ENCODE measurements at places on chromosomes 2 and 18.

DNA sequence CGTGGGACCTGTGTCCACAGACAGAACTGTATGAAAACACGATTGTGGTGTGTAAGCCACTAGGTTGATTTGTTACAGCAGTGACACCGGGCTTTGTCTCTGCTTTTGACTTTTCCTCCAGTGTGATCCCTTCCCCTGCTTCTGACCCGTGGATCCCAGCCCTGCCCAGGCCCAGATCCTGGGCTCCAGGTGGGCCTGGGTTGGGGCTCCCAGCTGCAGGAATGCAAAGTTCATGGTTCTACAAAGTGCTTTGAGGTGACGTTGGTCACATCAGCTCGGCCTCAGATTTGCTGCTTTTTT is 26.8 kb downstream of the HPCAL1 start:
- no peak for DNase-seq

DNA sequence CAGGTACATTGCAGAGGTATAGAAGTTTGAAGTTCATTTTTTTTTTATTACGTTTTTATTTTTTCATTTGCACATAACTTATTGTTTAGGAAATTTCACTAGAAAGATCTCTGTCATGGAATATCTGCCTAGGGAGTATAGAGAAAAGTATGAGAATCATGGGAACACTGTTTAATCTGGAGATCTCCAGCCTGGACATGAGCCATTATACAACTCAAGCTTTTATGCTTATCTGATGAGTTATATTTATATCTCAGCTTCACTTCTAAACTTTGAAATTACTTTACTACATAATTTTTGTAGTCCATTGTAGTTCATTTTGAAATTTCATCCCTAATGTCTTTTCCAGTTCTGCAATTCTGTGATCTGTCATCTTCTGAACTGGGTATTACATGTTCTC is 515.6 kb downstream of the ERBB4 start:
- no peak for DNase-seq

DNA sequence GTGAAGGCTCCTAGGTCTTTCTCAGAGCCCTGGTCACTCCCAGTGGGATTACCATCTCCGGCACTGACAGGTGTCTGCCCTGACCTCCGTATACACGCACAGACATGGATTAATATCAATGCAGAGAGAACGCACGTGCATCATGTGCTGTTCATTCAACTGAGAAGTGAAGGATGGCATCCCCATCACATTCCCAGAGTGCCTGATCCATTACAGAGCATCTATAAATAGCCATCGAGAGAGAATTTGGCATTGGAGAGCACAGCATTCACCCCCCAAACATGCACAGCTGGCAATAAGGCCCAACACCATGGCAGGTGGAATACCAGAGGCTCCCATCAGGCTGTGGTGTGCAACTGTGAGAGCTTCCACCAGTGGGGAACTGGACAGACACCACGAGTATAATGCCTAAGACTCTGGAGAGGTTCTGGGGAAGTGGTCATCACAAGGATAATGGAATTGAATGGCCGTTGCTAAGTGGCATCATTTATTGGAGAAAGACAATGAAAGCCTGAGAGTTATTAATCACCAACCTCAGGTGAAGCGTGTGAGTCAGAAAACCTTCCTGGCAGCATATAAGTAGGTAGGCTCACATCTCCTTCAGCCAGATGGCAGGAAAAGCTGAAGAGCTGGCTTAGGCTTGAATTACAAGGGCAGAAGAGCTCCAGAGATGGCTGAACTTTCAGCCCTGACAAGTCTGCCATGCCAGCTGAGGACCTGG is 244.5 kb upstream of the ID2 start:
- DNase-seq: no peak

GRCh38 chr2:217482056-217482710 is 520.6 kb downstream of the TNS1 start:
- no peak for DNase-seq

DNA sequence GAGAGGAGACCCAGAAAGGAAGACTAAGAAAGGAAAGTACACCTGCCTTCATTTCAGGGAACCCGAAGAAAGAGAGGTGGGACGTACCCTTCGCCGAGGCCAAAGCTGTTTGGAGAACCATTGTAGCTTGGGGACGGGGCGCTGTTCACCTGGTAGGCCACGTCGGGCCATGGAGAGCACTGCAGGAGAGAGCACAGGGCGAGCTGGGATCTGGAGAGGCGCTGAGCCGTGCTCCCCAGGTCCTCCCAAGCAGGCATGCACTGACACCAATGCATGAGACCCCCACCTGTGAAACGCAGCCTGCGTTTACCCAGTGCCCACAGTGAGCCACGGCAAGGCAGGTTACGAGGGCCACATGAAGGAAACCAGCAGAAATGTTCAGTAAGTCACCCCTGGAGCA is 45.5 kb downstream of the TFCP2L1 start:
- no peak for DNase-seq

- no peak for DNase-seq
Measured at GRCh38 chr2:36797324-36798070, 101.0 kb downstream of the VIT start.

DNA sequence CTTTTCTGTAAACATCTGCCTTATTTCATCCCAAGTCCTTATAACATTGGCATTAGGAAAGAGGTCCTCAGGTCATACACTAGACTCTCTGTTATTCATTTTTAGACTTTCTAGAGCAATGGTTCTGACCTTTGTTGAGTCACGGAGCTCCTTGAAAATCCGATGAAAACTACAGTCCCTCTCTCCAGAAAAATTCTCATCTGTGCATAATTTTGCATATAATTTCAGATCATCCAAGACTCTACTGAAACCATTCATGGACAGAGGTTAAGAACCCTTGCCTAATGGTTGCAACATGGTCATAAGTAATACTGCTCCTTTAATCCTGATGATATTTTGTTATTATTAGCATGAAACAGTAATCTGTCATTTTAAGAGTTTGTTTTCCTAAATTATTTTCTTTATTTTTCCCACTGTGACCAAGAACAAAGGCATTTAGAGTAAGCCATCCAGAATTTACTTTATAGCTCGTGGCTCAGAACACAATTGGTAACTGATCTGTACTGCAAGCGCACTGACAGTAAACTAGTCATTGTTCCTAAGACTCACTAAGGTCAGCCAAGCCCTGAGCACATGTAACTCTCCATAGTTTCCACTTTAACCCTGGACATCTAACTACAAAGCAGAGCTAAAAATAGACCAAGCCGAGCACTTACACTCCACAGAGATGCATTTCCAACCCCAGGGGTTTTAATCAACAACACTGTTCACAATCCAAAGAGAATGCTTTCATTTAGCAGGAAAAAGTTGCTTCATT is 8.4 kb downstream of the MYOM1 start:
- DNase-seq: no peak

DNA sequence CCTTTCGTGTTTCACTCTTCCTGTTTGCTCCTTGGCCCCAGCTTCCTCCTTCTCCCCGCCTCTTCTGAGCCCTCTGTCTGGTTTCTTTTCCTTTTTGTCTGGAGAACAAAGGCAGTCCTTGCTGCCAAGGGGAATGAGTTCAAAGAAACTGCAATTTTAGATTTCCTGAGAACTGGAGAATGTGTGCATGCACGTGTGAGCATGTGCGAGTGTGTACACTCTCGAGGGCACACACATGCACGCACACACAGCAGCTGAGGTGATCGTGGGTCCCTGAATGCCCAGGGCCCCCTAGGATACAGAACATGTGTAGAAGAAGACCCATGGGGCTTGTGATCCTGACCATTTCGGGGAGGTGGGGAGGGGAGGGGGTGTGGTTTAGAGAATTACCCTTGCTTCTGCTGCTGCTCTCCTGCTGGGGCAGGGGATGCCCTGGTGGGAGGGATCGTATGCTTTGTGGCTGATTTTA is 151.8 kb downstream of the DYSF start:
- no peak for DNase-seq

GRCh38 chr2:215671691-215672090 is 235.8 kb upstream of the FN1 start:
- DNase-seq: no peak

DNA sequence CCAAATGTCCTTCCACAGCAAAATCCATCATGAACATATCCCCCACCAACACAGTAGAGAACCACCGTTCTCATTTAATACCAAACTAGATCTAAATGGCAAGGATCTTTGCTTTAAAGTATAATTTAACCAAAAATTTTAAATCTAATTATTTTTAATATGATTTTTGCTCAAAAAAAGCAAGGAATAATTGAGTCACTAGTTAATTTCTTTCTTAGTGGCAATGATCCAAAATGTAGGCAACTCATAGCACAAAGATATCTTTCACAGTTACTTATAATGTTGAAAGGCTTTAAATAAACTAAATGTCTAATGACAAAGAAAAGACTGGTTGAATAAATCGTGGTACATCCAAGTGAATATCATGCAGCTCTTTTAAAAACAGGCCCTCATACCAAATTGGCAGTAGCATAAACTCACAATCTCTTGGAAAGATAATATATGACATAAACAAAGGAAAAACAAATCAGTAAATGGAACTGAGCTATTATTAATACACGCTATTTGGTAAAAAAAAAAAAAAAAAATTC is 20.3 kb downstream of the PTPN2 start:
- no peak for DNase-seq

Measured in activated CD4-positive, alpha-beta T cell treated with anti-CD3 and anti-CD28 coated beads, Interleukin-2, amount 50 U/mL, for 4 hours (primary cell).